ENCODE measurements at places on chromosomes 12 and 14.

- DNase-seq = no peak
These were observed 48.4 kb upstream of the NID2 start for GRCh38 chr14:52117111-52117832.

GRCh38 chr12:6963016-6963731, 7.3 kb downstream of the PHB2 start:
- no peak for DNase-seq

DNA sequence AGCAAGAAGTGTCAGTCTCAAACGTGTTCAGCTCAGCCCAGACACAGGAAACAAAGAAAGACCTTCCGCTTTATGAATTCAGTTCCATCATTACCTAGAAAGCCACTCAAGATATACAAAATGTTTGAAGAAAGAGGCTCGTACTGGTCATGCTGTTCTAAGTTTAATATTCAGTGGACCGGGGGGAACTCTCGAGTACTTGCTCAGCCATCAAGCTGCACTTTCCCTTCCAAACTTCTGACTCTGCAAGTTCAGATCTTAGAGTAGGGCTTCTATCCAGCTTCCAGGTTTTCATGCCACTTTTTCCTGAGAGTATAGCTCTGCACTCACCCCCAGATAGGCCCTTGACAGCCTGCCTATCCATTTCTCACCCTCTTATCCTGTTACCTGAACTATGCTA, 62.8 kb upstream of the OSBPL8 start:
- no peak for DNase-seq

- DNase-seq = no peak
These were observed 135.1 kb downstream of the RBM19 start for GRCh38 chr12:113831016-113831415.

GRCh38 chr12:107590413-107590812, 95.2 kb upstream of the PWP1 start:
- no peak for DNase-seq

Measured in left kidney (tissue), 8 donors.